ENCODE measurements at places on chromosomes 4 and X.

DNA sequence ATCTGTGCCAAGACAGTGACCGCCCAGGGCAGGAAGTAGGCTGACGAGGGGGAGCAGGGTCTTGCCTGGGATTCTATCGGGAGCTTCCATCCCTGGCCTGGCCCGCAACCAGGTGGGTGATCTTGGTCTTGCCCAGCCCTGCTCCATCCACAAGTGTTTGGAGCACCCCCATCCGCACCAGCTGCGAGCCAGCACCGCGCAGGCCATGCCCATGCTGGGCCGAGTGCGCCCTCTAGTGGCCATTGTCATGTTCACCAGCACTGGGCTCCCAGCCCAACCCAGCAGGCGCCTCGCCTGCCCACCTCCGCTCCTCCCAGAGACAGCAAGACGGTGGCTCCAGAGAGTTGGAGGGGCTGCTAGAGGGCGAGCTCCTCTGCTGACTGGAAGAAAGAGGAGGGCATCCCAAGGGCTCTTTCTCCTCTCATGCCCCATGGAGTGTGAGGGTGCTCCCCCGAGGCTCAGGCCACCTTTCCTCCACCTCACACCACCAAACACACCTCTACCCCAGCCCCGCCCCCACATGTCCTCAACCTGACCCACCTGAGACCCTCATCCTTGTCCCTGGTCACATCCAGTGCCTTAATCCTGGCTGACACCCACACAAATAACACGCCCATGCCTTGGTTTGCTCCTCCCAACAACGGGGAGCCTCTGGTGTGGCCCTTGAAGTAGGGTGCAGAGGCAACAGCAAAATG, 9.8 kb upstream of the ATP2B3 start:
- DNase-seq: peak; percentile 91

- no peak for DNase-seq
Measured at GRCh38 chrX:120419463-120419862, 49.6 kb downstream of the LAMP2 start.

- DNase-seq: no peak
Measured at GRCh38 chr4:147163311-147163710, 217.6 kb upstream of the TTC29 start.

DNA sequence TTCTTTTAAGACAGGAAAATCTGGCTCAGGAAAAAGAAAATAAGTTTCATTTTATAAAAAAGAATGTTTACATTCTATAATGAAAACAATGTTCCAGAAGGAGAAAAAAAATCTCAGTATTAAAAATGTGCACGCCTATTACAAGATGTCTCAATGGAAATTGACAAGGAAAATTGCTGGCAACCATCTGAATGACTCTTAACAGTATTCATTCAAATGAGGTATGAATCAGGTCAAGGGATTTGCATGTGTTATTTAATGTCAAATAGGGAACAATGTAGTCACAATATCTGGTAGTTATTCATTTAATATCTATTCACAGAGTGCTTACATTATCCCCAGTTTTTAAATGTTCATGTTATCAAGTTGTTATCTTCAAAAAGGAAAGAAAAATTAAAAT, 208.4 kb upstream of the TRAM1L1 start:
- no peak for DNase-seq

- no peak for DNase-seq
Measured at GRCh38 chr4:7391637-7392437, 42.9 kb downstream of the PSAPL1 start.

DNA sequence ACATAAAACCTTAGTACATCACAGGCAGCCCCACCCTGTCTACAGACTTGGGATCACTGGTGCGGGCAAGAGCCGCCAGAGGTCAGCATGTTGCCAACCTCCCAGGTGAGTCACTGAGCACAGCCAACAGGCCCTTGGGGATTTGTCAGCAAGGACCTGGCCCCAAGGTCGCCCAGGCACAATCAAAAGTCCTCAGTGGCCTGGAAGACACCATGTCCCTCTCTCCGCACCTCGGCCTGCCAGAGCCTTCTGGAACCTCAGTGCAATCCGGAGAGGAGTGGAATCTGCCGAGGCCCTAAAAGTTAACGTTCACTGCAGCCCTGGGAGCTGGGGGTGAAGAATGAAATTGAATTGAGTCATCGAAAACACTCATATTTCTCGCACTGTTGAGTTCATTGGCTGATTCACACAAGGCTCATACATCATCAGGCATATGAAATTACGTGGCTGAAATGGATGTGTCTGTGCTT, 74.3 kb downstream of the WFS1 start:
- no peak for DNase-seq

DNA sequence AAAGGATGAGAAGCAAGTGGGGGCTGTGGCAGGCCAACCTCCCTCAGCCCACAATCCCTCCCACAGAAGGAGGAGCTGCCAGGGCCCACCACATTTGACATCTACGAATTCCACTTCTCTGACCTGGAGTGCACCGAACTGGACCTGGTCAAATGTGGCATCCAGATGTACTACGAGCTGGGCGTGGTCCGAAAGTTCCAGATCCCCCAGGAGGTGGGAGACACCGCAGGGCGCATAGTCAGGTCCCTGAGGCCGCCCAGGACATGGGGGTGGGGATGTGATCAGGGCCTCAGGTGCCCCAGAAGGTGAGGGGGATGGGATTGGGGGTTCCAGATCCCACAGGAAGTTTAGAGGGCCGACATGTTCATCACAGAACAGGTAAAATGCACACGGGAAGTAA, 13.7 kb downstream of the ATP5ME start:
- DNase-seq: peak; percentile 12

GRCh38 chr4:123536225-123536624, 139.6 kb downstream of the SPRY1 start:
- DNase-seq: no peak

GRCh38 chr4:159447296-159447695, 344.4 kb downstream of the RAPGEF2 start:
- DNase-seq: no peak

GRCh38 chr4:8778291-8778690, 93.3 kb downstream of the HMX1 start:
- no peak for DNase-seq

DNA sequence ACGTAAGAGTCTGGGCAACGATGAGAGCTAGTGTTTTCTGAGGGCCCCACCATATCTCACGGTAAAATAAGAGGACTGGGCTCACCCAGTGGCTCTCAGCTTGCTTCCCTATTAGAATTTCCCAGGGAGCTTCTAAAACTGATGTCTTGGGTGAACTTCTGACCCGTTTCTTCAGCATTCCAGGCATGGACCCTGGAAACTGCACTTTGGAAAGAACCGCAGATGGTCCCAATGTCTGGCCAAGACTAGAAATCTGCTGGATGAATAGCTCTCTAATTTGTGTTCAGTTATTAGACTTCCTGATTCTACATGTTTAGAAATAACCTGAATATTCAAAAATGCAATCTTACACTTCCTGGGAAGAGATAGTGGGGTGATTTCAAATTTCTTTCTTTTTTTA, 127.8 kb downstream of the ANOS1 start:
- peak; percentile 19 for DNase-seq

DNA sequence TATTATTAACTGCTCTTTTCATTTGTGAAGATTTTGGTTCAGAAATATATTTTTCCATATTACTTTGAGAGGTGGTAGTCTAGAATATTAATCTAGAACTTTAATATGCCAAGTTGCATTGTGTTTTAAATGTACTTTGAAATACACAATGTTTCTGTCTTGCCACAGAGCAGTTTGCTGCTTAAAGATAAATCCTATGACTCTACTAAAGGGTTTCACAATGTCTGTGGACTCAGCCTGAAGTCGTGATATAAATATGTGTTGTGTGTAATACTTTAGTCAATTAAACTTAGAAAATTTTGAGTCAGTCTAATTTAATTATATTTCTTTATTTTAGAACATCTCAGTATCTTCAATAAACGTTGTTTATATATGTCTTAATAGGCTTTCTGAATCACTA, 1771.7 kb upstream of the PCDH7 start:
- no peak for DNase-seq

DNA sequence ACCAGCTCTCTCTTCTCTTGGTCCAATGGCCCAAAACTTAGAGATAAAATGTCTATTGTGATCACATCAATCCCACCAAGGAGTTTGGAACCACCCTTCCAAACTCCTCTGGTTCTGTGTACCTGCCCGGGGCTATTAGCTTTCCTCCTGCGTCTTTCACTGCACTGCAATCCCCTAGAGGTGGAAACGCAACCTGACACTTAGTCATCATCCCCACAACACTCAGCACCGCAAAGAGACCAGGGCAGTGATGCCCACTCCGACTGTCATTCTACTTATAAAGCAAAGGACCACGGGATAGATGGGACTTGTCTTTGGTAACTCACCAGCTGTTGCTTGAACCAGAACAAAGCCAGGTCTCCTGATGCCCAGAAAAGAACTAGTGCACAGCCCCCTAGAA, 22.0 kb downstream of the AFAP1 start:
- DNase-seq: no peak

DNA sequence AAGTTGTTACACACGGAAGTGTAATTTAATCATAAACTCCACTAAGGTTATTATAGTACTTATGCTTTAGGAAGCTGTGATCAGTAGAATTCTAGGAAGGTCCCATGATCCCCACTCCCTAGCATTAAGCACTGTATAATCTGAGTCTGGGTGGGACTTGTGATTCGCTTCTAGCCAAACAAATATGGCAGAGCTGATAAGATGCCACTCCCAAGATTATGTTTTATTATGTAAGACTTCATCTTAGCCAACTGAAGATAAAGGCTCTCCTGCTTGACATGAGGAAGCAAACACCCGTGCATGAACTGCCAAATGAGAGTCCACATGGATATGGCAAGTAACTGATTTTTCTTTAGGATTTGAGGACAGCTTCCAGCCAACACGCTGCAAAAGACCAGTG, 186.4 kb upstream of the NDST3 start:
- DNase-seq: no peak

GRCh38 chrX:39450234-39450977, 647.4 kb downstream of the BCOR start:
- DNase-seq: no peak

DNA sequence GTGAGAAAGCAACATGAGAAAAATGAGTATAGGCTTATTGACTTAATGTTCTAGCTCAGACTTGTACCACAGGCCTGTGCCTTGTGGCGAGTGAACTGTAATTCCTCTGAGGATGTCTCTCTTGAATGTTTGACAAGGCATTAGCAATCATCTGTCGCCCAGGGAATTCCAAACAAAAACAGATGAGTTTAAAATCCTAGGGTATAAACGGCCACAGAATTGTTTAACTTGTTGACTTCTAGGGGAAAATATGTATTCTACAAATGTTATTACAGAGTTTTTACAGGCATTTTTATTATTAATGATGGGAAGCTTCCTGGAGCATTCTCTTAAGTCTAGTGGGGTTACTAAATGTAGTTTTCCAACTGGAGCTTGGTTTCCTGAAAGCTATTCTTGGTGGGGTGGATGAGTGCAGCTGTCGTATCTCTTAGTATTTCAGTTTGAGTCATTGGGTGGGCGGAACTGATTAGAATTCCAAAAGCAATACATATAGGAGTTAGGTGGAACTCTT, 40.6 kb downstream of the ARHGAP10 start:
- peak; percentile 54 for DNase-seq

DNA sequence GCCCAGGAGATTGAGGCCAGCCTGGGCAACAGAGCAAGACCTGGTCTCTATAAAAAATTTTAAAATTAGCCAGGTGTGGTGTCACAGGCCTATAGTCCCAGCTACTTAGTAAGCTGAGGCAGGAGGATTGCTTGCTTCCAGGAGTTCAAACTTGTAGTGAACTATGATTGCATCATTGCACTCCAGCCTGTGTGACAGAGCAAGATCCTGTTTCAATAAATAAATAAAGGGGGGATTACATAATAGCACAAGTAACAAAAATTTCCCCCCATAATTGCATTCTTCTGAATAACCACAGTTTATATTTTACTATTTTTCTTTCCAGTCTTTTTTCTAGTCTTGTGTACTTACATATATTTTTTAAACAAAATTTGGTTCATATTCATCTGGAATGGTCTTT, 135.6 kb downstream of the CHIC2 start:
- no peak for DNase-seq

DNA sequence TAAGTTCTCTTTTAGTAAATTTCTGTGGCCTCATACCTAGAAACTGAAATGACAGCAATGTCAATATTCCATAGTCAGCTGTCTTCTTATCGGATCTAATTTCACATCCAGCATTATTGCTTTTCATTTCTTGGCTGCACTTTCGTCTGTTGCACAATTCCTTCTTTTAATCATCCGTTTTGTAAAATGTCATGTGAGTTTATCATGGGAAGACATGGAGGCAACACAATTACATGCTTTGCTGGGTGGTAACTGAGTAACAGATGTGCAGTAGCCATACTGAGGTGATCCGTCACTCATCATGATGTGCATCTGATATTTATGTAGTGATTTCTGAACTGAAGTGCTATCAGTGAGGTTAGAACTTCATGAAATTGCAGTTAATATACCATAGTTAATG, 68.3 kb upstream of the SLC7A11 start:
- DNase-seq: no peak

- no peak for DNase-seq
Measured at GRCh38 chr4:37968747-37969146, 8.5 kb downstream of the PTTG2 start.

DNA sequence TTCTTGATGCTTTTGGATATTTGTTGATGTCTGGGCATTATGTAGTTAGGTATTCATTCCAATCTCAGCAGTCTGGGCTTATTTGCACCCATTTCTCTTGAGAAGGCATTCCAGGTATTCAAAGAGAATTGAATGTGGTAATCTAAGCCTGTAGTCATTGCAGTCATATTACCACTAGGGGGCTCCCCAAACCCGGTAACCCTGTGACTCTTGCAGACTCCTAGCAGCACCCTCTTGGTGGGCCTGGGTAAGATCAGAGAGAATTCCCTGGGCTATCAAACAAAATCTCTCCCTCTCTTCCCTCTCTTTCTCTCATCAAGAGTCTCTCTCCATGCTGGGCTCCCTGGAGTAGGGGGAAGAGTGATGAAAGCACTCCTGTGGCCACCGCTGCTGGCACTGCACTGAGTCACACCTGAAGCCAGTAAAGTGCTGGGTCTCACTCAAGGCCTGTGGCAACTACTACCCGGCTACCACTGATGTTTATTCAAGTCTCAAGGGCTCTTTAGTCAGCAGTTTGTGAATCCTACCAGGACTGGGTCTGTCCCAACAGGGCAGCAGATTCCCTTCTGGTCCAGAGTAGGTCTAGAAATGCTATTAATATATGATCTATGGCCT, 187.7 kb upstream of the NUDT10 start:
- no peak for DNase-seq

DNA sequence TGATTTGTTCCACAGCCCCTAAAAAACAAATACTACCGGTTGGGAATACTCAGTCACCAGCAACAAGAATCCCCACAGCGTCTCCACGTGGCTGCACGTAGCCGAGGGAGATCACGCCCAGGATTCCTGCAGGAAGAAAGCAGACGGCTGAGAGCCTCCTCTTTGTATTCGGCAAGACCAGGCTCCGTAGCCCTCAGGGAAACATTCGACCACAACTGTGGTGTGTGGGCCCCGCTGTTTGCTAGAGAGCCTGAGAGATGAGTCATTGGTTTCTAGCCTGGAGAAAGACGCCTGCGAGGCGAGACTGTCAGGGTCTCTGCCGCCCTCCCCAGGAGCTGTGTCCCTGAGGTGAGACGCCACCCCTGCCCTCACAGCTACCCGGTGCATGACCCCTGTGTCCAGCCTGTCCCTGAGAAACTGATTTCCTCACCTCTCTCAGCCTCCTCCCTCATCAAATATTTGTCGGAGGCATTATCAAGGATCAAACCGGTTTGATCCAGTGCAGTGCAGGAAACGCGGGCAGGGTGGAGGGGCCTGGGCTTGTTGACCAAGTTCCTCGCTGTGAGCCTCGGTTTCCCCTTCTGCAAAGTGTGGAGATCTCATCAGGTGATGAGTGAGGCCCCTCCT, 4.7 kb upstream of the S100P start:
- peak; percentile 84 for DNase-seq

- DNase-seq: no peak
Measured at GRCh38 chr4:76688619-76689144, 209.3 kb downstream of the SOWAHB start.
